Right renal pelvis (tissue), 4 donors: ENCODE measurements at places on chromosomes 5 and 9. TPM values are rescaled to one million over a fixed set of nuclear protein-coding genes. Genes with fewer than 3 reads are reported as not detected.
A peak's percentile ranks its signal among the peaks of the same experiment; 100 is the strongest.

DNA sequence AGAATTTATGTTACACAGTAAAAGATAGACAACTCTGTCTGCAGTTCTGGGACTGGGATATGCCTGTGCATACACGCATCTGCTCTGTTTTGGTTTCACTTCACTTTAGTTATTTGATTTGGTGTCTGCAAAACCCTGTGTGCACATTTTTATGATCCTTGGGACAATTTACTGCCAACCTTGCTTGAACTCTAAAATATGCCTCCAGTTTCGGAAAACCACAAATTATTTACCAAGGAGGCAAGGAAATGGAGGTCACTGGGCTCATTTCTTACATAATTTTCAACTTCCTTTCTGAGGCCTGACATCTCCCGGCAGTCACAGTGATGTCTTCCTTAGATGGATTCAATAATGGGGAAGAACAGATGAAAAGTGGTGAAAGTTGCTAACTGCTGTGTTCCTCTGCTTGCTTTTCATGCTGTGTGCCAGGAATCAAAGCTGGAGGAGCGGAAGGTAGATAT, 61.2 kb upstream of the TAF11L2 start:
- peak; percentile 44 for DNase-seq

DNA sequence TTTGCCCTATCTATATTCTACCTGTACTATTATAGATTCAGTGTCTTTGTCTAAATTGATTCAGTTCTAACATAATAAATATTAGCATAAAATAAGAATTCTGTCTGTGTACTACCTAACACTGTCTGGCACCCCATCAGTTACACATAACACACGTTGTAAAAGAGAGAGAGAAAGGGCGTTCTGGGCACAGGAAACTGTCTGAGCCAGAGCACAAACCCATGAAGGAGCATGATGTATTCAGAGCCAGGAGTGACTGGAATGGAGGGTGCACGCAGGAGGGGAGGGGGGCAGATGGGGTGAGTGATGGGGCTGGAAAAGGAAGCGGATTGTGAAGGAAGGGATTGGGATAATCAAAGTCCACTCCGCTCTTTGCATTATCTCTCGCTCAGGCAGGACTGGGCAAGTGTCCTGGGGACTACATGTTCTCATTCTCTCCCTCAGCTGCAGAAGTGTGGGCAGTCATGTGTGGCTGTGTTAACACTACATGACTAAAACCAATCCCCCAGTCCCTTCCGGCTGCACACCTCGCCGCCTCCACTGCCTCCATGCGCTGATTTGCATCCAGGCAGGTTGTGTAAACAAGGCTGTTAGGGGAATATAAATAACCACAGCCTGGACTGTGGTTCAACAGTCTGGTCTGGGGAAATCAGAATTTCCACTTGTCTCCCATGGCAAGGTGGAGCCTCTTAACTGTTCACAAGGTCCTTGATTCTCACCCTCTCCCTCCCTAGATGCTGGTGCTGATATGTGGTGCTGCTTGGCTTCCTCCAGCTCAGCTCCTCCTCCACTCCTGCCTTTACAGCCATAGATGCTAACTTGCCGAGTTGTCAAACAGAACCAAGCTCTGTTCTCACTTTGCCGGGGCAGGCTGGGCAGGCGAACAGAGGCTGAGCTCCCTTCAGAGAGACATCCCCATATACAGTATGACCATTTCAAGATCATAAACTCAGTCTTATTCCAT, 367.5 kb upstream of the BRINP1 start:
- peak; percentile 35 for DNase-seq

GRCh38 chr5:112738191-112738560, 491 bp downstream of the APC start:
- no peak for DNase-seq

Gene EIF4E1B
- polyA plus RNA-seq = 0.08 TPM

Gene ZMAT2
- polyA plus RNA-seq = 103 TPM

Gene OR13C2
- not detected for polyA plus RNA-seq
